ENCODE measurements at places on chromosomes 11 and 22. TPM values are rescaled to one million over a fixed set of nuclear protein-coding genes. Genes with fewer than 3 reads are reported as not detected.

Gene MMP27
- 0.24 TPM for polyA plus RNA-seq

Gene CDCA5
- polyA plus RNA-seq = 11.3 TPM

Gene MYO18B
- 0.24 TPM for polyA plus RNA-seq

Gene ARRB1
- polyA plus RNA-seq = 26.9 TPM

GRCh38 chr11:72996959-72997358 is 145.2 kb downstream of the FCHSD2 start:
- DNase-seq = no peak

DNA sequence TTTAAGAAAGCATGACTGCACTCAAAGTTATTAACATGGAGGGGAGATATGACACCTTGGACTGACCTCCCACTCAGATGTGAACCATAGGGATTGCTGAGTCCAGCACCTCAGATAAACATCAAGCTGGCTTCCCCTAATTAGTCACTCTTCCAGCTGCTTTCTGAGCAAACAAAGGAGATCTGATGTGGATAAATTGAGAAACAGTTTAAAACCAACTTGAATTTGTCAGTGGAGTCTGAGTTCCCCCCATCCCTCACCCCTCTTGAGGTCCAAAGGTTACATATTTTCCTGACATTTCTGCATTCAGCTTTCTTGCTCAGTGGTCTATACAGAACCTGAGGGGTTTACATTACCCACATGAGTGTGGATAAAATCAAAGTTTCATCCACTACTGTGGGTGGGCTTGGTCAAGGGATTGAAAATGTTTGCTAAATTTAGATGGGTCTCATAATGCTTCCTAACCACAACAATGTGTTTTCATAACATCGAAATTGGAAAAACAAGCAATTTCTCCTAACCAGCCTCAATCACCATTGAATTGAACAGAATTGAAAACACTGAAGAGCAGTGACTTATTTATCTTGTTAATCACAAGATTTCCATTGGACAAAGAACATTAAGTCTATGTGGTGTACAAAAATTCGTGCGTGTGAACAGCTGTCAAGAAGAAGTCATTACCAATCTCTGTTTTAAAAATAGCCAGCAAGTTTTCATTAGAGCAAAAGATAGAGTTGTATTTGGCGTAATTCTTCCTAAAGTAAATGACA is 292.3 kb downstream of the METTL15 start:
- no peak for DNase-seq

GRCh38 chr11:69122630-69123431 is 32.9 kb upstream of the SMIM38 start:
- DNase-seq = peak; percentile 90

DNA sequence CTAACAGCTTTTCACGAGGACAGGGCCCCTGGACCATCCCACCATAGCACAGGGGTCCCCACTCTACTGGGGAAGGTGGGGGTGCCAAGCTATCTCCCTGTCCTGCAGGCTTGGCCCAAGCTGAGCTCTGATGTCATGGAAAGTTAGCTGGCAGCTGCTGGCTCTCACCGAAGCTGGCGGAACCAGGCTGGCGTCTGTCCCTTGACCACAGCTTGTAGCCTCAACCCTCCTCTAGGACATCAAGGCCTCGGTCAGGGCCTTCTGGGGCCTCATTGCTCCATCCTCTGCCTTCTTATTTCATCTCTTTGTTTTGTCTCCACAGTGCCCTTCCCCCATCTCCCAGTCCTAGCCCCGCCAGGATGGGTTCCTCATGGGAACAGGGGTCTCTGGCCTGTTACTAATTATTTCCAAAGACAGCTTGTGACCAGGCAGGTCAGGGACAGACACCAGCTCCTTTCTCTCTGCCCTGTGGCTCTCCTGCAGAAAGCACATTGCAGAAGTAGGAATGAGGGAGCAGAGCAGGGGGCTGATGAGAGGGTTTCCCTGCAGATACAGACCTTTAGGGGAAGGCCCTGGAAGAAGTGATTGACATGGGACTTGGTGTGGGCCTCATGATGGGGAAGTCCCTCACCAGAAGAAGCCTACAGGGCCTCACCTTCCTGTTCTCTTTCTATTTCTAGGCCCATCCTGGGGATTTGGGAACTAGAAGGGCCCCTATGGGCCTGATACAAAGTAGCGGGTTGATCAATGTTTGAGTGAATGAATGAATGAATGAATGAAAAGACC is 97.5 kb upstream of the ALX4 start:
- DNase-seq = no peak

GRCh38 chr11:67119585-67120391 is 725 bp downstream of the KDM2A start:
- DNase-seq = no peak

GRCh38 chr11:32729976-32730375 is 64.5 kb downstream of the CCDC73 start:
- no peak for DNase-seq

DNA sequence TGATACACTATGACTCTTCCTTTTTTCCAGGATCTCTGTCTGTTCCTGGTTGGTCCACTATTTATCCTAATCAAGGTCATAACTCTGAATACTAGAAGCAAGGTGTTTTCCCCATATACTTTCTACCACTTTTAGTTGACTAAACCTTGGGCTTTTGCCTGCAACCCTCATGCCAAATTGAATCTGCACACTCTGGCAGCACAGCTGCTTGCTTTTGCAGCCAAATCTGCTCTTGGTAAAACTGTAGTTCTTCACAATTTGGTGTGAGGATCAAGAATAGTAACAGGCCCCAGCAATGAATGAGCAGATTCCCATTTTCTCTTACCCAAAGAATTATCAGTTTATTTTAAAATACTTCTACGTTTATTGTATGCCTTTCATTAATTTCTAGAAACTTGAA is 586.5 kb upstream of the CNTN5 start:
- no peak for DNase-seq

GRCh38 chr11:10899121-10899830 is 41.4 kb upstream of the ZBED5 start:
- no peak for DNase-seq

- DNase-seq = peak; percentile 16
Observed at GRCh38 chr11:9825895-9826294, 162.0 kb downstream of the SWAP70 start.

DNA sequence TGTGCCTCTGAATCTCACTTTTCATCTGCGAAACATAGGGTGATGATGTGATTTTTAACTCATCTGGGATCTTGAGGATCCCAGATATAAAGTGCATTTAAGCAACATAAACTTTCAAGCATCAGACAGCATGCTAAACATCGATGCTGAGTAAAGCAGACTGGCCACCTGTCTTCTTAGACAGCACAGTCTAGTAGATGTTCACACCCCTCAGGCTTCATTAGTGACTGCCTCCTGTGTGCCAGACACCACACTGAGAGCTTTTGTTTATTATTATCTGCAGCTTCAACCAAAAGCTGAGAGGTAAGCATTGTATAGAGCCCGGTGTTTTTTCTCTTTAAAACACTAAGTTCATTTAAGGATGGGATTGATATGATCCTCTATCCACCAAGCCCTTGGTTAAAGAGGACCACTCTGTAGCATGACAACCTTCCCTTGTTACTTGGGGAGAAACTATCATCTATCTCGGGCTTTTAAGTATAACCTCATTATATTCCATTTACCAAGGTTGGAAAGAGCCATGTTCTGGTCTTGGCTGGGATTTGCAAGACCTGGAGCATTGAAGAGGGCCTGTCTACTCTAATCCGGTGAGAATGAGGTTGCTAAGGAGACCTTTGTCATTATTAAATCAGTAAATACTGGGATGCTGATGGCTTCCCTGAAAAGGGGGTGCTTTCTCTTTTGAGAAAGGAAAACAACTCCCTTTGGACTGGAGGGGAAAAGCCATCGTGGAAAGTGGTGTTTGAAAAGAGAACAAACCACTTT is 114.2 kb upstream of the SEZ6L start:
- no peak for DNase-seq

Data from large intestine (tissue), 12 donors.